T47D (cell line): ENCODE measurements at places on chromosomes 13 and 19.

DNA sequence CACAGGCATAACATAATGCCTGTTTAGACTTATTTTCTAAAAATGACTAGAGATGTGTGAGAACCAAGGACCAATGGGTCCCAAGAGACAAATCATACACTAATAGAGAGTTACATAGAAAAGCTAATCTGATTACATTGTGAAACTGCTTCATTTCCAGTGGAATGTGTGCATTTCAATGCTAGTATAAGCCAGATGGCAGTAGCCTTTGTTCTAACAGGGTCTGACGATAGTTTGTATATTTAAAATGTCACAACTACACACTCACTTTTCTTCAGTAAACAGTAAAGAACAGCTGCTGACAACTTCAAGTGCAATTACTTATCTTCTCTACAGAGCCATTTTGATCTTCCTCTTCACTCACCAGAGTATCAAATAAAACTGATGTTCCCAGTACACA lies 4.3 kb upstream of the SLITRK5 start:
- DNase-seq, result no peak

- DNase-seq, result no peak
Observed at GRCh38 chr13:97880311-97880675, 73.2 kb upstream of the IPO5 start.

DNA sequence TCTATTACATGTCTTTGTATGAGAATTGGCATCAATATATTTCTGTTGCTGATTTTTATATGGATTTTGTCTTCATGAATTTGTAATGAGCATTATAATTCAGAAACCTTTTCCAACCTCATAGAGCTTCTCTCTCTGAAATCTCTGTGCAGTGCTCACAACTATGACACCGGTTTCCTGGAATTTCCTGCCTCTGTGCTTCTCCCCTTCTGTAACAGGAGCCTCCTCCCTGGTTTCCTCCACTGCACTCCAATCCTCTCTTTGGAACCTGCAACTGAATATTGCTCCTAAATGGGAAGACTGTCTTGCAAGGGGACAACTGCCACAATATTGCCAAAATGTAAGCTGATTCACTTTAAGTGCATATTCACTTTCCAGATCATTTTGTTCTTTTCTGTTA lies 1147.9 kb downstream of the UQCRFS1 start:
- no peak for DNase-seq

- no peak for DNase-seq
Observed at GRCh38 chr13:98769736-98770135, 17.3 kb upstream of the SLC15A1 start.

DNA sequence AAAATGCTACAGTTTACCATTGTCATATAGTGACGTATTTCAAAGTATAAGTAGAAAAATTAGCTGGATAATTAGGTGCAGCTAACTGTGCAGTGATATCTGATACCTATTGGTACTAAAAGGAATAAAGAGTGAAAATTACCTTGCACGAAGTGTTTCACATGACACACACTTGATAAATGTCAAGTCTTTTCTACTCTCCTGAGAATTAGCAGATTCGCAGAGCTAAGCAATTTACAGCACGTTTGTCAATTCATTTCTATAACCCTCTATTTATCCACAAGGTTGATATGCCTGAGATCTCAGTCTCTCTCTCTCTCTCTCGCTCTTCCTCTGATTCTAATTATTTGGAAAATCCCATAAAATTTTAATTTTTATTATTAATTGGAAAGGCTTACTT lies 1109.0 kb downstream of the EFNB2 start:
- DNase-seq, result no peak

- DNase-seq, result no peak
Observed at GRCh38 chr19:38870612-38871011, 7.5 kb downstream of the RINL start.

DNA sequence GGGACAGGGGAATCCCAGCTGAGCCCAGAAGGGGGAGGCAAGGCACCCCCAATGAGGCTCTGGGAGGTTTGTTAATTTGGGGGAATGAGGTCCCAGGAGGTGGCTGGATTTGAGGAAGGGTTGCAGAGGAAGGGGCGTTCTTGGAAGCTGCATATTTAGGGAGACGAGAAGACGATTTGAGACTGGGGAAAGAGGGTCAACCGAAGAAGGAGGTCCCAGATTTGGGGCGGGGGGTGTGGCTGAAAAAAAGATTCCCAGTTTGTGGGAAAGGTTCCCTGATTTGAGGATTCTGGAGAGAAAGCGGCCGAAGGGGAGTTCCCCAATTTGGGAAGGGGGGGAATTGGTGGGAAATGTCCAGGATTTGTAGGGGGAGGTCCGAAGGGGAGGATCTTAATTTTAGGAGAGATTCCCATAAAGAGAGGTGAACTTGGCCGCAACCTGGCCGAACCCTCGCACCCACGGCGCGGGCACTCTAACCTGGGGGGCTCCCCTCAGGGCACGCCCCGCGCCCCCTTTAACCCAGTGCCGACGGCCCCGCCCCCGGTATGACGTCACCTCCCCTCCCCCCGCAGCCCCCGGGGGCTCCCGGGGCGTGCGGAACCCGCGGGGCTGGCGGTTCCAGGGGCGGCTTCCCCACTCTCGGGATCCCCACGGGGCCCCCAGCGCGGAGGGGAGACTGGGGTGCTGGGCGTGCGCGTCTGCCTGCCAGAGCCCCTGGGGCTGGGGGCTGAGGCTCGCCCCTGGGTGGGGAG lies 1.2 kb downstream of the PTPRS start:
- DNase-seq, result no peak

GRCh38 chr19:14181906-14182305 lies 24.1 kb downstream of the ADGRL1 start:
- DNase-seq, result no peak

- DNase-seq, result no peak
Observed at GRCh38 chr13:33740134-33740538, 77.8 kb upstream of the RFC3 start.

GRCh38 chr13:93786846-93787489 lies 560.4 kb downstream of the GPC6 start:
- no peak for DNase-seq

DNA sequence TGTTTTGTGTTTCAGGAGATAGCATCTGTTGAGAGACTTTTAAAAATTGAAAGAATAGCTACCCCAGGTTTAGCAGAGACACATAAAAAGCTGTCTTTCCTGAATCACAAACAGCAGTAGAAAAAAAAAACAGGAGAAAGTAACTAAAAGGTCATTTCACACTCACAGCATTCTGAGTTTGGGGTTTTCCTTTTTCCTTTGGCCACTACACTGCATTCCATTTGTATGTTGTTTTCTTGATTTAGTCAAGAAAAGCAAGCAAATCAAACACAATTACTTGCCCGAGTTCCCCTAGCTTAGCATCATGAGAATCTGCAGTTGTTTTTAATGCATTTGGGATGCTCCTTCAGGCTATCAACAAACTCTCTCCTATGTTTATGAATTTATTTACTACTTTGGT lies 161.0 kb downstream of the KCTD12 start:
- DNase-seq, result no peak

- no peak for DNase-seq
Observed at GRCh38 chr13:35468195-35468594, 8.3 kb downstream of the MAB21L1 start.

DNA sequence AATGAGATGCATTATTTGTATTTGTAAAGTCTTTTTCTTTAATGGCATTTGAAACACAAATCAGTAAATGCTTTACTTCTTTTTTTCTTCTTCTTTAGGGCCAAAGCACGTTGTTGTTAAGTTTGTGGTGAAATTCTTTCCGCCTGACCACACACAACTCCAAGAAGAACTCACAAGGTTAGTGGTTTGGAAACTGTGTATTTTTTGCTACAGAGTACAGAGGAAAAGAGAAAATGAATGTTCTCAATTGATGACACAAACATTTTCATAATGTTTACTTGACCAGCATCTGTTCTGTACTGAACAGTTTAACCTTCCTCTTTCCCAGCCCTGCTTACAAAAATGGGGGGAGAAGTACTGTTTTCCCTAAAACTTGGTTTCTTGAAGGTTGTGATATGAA lies 190.9 kb upstream of the RNF113B start:
- no peak for DNase-seq

GRCh38 chr19:41327576-41328156 lies 17.7 kb downstream of the CCDC97 start:
- DNase-seq, result no peak

DNA sequence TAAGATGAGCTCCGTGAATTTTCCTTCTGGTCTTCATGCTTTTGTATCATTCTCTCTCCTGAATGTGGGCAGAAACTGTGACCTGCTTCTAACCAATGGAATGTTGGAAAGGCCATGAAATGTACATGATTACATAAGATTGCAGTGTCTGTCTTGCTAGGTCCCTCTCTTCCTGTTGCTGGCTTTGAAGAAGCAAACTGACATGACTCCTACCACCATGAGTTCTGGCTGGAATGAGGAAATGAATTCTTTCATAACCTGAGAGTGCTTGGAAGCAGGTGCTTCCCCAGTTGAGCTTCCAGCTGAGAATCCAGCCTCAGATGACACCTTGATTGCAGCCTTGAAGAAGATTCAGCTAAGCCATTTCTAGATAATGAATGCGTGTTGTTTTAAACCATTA lies 275.0 kb upstream of the MIR17HG start:
- DNase-seq, result peak; percentile 9

GRCh38 chr13:76950101-76950500 lies 1.8 kb downstream of the ACOD1 start:
- no peak for DNase-seq

- DNase-seq, result no peak
Observed at GRCh38 chr13:31790992-31791391, 51.7 kb downstream of the RXFP2 start.

DNA sequence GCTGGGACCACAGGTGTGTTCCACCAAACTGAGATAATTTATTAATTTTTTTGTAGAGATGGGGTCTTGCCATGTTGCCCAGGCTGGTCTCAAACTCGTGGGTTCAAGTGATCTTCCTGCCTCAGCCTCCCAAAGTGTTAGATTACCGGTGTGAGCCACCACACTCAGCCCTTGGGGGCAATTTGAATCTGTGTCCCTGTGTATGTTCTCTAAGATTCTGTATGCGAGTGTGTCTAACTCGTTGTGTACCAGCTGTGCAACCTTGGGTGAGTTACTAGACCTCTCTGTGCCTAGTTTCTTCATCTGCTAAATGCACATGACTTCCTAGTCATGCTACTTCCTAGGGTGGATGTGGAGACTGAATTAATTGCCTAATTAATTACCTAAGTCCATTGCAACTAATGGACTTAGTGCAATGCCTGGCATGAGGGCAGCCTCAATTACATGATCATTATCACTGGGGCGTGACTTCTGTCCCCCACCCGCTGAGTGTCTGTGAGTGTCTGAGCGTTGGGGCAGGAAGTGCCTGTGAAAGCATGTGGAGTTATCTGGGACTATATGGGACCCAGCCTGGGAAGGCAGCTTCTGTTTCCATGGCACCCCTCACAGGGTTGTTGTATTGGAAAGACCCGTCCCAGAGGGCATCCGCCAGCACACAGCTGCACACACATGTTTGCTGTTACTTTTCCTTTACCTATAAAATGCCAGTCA lies 1.8 kb upstream of the NCCRP1 start:
- DNase-seq, result no peak

GRCh38 chr19:55493052-55493644 lies 4.9 kb downstream of the SSC5D start:
- no peak for DNase-seq

DNA sequence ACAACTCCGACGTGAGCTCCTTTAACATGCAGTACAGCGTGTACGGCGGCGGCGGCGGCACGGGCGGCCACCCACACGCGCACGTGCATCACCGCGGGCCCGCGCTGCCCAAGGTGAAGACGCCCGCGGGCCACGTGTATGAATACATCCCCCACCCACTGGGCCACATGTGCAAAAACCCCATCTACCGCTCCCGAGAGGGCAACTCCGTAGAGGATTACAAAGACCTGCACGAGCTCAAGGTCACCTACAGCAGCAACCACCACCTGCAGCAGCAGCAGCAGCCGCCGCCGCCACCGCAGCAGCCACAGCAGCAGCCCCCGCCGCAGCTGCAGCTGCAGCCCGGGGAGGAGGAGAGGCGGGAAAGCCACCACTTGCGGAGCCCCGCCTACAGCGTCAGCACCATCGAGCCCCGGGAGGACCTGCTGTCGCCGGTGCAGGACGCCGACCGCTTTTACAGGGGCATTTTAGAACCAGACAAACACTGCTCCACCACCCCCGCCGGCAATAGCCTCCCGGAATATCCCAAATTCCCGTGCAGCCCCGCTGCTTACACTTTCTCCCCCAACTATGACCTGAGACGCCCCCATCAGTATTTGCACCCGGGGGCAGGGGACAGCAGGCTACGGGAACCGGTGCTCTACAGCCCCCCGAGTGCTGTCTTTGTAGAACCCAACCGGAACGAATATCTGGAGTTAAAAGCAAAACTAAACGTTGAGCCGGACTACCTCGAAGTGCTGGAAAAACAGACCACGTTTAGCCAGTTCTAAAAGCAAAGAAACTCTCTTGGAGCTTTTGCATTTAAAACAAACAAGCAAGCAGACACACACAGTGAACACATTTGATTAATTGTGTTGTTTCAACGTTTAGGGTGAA lies 6.6 kb downstream of the SLITRK5 start:
- DNase-seq, result peak; percentile 60

DNA sequence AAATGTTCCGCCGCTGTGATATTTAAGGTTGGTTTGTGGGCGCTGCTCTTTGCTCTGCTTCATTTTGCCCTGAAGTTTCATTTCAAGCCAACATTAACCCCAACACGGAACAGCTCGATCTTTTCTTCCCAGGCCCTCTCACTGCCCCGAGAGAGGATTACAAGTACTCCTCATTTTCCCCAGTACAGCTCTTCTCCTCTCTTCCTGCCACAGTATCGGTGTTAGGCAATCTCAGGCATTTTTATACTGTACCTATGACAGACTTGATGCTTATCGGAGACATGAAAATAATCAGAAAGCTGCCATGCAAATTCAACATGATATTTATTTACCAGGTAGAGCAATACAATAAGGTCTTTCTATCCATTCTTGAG lies 1.3 kb upstream of the EDNRB start:
- no peak for DNase-seq
